ENCODE measurements at places on chromosomes 2 and 18. TPM values are rescaled to one million over a fixed set of nuclear protein-coding genes. Genes with fewer than 3 reads are reported as not detected.
A peak's percentile ranks its signal among the peaks of the same experiment; 100 is the strongest.

DNA sequence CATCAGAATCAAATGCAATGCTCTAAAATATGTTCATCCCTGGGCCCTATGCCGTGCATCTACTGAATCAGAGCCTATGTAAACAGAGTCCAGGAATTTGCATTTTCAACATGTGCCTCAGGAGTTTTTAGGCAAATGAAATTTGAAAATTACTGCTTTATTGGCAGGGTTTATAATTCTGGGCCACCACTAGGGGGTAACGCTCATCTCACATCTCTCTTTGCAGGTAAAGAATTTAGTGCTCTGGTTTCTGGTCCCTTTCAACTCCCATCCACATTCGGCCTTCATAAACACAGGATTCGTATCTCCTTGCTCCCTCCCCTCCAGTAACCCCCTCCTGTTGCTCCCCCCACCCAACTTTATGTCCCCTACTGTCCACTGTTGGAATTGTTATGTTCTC lies 49.3 kb downstream of the LYPD6B start:
- 0 out of 2 replicates have a peak, but pooled peaks cover 4% of the 10 kb centered on the region for H3K36me3 ChIP-seq
- DNase-seq: no peak
- H3K4me3 ChIP-seq: no peak overlapping the region
- no peak overlapping the region for H3K27ac ChIP-seq
- H3K4me1 ChIP-seq: no peaks in the 10 kb centered on the region

GRCh38 chr18:74226156-74226555 lies 65.6 kb downstream of the CYB5A start:
- H3K36me3 ChIP-seq: no peaks in the 10 kb centered on the region
- H3K27ac ChIP-seq: 0 out of 2 replicates have a peak overlapping the region, but pooled peaks have one; percentile 57
- H3K4me3 ChIP-seq: no peak overlapping the region

GRCh38 chr2:893311-893710 lies 57.3 kb upstream of the SNTG2 start:
- H3K4me1 ChIP-seq: no peaks in the 10 kb centered on the region
- H3K4me3 ChIP-seq: no peak overlapping the region
- H3K27me3 ChIP-seq: peaks cover 55% of the 10 kb centered on the region
- no peak for DNase-seq
- no peaks in the 10 kb centered on the region for H3K36me3 ChIP-seq
- H3K27ac ChIP-seq: no peak overlapping the region

DNA sequence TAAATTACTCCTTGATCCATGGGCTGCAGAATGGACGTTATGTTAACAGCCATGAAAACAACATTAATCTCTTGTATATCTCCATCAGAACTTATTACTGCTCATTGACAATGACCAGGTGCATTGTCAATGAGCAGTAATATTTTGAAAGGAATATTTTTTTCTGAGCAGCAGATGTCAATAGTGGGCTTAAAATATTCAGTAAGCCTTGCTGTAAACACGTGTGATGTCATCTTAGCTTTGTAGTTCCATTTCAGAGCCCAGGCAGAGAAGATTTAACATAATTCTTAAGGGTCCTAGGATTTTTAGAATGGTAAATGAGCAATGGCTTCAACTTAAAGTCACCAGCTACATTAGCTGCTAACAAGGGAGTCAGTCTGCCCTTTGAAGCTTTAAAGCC lies 26.6 kb downstream of the CFAP210 start:
- no peaks in the 10 kb centered on the region for H3K36me3 ChIP-seq
- no peaks in the 10 kb centered on the region for H3K27me3 ChIP-seq
- no peak for DNase-seq

GRCh38 chr2:45156605-45157004 lies 147.4 kb upstream of the SIX2 start:
- H3K4me3 ChIP-seq: no peak overlapping the region
- H3K27ac ChIP-seq: no peak overlapping the region
- no peaks in the 10 kb centered on the region for H3K27me3 ChIP-seq
- no peak for DNase-seq

Gene MYO5B
- 25.4 TPM for total RNA-seq

- no peaks in the 10 kb centered on the region for H3K36me3 ChIP-seq
- H3K4me1 ChIP-seq: peaks cover 87% of the 10 kb centered on the region
- H3K27me3 ChIP-seq: no peaks in the 10 kb centered on the region
- no peak for DNase-seq
Measured at GRCh38 chr2:71455011-71455740, 1.8 kb downstream of the DYSF start.

Gene CXCR1
- not detected for total RNA-seq

Gene ERBB4
- not detected for total RNA-seq

Gene TCF23
- total RNA-seq: not detected

- no peaks in the 10 kb centered on the region for H3K4me1 ChIP-seq
- no peak overlapping the region for H3K27ac ChIP-seq
- H3K36me3 ChIP-seq: no peaks in the 10 kb centered on the region
- H3K4me3 ChIP-seq: no peak overlapping the region
- peaks cover 61% of the 10 kb centered on the region for H3K27me3 ChIP-seq
Measured at GRCh38 chr18:74478880-74479279, 17.3 kb upstream of the CNDP2 start.

DNA sequence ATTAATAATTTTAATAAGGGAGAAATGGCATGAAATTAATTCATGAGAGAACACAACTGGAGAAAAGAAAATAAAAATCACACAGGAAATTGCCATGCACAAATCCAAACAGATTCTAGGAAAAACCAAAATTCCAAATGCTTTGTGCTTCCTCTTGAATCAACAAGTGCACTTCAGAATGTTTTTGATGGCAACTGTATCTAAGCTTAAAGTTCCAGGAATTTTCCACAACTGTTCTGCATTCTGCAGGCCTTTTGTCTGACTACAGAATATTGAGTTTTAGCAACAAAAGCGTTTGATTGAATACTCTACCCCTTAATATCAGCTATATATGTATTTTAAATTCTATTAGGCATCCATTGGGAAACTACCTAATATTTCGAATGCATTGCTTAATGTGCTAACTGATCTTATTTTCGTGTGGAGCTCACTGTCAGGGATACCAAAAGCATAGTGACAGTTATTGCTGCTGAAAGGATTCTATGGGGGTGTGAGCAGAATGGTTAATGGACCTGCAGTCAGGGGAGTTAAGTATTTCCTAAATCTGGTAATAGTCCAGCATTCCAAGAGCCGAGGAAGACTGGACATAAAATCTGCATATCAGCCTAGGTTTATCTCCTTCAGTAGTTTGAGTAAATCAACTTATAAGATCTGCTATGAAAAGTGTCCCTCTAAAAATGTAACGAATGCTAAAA lies 482.7 kb upstream of the POU3F3 start:
- H3K27me3 ChIP-seq: peaks cover 15% of the 10 kb centered on the region
- H3K4me1 ChIP-seq: no peaks in the 10 kb centered on the region
- no peaks in the 10 kb centered on the region for H3K36me3 ChIP-seq
- no peak for DNase-seq

Gene CCDC148
- 1.8 TPM for total RNA-seq

DNA sequence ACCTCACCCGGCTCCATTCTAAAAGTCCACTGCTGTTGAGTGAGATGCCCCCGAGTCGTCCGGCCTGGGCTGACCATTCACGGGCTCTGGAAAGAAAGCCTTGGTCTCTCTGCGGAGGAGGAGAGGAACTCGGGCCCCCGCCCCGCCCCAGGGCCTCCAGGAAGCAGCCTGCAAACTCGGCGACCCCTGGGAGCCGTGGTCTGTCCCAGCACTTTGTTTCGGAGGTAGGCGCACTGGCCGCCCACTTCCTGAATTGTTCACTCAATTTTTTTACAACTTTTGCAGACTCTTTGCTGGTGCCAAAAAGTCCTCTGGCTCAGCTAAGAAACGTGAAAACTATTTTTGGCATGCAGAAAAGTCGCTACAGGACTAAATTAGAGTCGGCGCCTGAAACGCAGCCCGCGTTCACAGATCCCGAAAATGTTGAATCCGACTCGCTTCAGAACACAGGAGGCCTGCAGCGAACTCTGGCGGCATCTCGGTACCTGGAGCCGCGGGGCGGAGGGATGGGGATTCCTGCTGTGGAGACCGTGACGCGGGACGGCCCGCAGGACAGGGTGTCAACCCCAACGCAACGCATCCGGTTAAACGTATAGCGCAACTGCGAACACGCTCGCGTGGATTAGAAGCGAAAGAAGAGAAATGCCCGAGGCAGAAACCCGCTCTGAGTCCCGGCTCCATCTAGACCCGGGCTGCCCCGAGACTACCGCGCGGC lies 1.5 kb downstream of the PXDN start:
- H3K27me3 ChIP-seq: peaks cover 10% of the 10 kb centered on the region
- peak; percentile 77 for DNase-seq
- H3K4me3 ChIP-seq: peak overlapping the region; percentile 64
- peak overlapping the region; percentile 66 for H3K27ac ChIP-seq
- H3K36me3 ChIP-seq: no peaks in the 10 kb centered on the region

Gene FMNL2
- 29.0 TPM for total RNA-seq

DNA sequence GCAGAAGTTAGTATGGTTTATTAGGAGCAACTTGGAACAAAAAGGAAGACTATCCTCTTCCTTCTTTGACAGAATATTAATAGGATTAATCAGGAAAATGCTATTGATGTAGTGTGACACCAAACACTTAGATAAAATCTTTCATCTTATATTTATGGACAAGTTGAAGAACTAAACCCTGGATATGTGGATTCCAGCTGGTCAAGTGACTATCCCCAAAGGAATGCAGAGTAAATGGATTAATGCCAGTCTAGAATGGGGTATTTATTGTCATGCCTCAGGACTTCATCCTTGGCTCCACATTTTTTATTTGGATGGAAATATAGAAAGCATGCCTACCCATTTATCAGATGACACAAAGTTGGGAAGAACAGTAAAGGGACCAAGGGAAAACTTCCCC lies 124.0 kb upstream of the TTC39C start:
- no peaks in the 10 kb centered on the region for H3K27me3 ChIP-seq
- H3K27ac ChIP-seq: no peak overlapping the region
- peak; percentile 36 for DNase-seq
- no peak overlapping the region for H3K4me3 ChIP-seq
- H3K4me1 ChIP-seq: no peaks in the 10 kb centered on the region

Measured in PC-9 (cell line).